ENCODE measurements at places on chromosomes 12 and 14.
A peak's percentile ranks its signal among the peaks of the same experiment; 100 is the strongest.

GRCh38 chr14:50037852-50038251 lies 78.5 kb downstream of the VCPKMT start:
- no peak for DNase-seq

DNA sequence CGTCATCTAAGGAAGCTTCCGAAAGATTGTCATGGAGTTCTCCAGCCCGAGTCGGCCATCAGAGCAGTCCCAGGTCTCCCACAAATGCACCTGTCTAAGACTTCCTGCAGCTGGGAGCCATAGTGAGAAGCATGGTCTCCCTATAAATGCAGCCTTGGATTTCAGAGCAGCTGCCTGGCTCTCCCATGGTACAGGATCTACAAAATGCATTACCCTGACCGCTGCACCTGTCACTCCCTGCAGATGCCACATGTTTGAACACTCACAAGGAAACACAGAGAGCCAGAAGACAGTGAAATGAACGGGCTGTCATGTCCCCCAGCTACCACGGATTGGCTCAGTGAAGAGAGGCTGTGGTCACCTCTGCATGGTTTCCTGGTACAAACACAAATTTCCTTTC lies 702.7 kb downstream of the MED13L start:
- DNase-seq: no peak

GRCh38 chr12:73632661-73633060 lies 905.0 kb upstream of the ATXN7L3B start:
- no peak for DNase-seq

DNA sequence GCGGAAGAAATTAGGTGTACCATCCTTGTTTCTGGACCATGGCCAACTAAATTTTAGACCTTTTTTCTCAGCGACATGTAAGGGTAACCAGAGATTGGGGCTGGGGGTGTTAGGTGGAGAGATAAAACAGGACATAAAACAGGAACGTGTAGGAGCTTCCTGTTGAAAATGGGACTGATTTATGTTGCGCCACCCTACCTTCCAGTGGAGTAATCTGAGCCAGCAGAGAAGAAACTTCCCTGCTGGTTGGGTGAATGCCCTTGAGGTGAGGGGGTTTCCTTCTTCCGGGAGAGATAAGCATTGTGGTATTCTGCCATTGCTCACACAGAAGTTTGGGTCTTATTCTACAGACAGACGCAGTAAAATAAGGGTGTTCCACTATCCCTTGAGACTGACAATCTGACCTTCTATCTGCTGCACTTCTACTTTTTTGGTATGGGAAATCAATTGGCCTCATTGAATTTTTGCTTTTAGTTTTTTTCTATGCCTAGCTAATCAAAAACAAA lies 417.6 kb downstream of the PCNX1 start:
- DNase-seq: no peak

DNA sequence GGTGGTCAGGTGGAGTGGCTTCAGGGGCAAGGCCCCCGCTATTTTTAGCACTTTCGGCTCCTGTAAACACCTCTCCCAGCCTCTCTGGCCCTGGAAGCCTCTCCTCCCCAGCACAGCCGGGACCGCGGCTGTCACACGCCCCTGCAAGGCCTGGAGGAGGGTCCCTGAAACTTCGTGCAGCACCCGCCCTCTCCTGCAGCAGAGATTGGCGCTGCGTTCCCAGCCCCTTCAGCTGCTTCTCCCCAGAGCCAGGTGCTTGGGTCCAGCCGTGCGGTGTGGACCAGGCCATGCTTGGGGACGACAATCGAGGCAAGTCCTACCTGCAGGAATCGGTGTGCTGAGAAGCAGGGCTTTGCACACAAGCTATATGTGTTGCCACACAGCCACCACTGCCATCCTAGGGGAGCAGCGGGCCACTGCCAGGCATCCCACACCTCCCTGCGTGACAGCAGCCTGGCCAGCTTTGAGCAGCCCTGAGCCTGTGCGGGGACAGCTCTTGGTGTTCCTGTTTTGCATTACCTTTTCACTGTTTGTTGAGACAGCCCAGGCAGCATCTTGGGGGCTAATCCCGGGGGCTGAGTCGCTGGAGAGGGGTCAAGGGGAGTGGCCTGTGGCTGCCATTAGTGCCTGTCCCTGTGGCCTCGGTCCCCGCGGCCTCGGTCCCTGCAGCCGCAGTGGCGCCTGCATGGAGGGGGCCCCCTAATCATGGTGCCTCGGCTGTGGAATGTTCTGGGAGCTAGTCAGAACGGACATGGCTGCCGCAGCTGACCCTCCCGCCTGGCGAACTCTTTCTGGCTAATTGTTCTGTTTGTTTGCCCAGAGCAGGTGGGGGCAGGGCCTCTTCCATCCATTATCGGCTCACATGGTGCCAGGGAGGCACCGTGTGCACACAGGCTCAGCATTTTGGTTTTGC lies 27.6 kb upstream of the TRAF3 start:
- no peak for DNase-seq

GRCh38 chr12:9634177-9634803 lies 26.6 kb upstream of the KLRB1 start:
- no peak for DNase-seq

GRCh38 chr12:121803861-121804416 lies at the start of gene SETD1B:
Gene SETD1B (plus strand): TSS chr12:121804009. CDS start chr12:121804738, 729 bp downstream.
- DNase-seq: no peak

- DNase-seq: no peak
Measured at GRCh38 chr12:84077679-84078078, 834.9 kb downstream of the SLC6A15 start.

DNA sequence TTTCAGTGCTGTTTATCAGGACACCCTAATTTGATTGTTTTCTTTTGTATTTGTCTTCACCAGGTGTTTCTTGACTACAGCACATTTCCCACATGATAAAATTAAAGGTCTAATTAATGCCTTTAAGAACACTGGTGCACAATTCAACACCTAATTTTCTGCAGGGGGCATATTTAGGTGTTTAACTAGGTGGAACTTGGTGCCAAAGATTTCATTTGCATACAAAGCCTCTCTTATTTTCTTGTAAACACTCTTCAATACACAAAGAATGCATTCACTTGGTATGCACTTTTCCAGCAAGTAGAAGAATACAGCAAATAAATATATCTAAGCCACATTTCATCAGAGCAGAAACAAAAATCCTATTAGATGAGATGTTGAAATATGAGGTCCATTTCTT lies 646.2 kb upstream of the FOXG1 start:
- no peak for DNase-seq

GRCh38 chr12:39574785-39575497 lies 44.7 kb downstream of the ABCD2 start:
- DNase-seq: no peak

GRCh38 chr12:5577741-5578140 lies 145.8 kb downstream of the NTF3 start:
- DNase-seq: no peak

DNA sequence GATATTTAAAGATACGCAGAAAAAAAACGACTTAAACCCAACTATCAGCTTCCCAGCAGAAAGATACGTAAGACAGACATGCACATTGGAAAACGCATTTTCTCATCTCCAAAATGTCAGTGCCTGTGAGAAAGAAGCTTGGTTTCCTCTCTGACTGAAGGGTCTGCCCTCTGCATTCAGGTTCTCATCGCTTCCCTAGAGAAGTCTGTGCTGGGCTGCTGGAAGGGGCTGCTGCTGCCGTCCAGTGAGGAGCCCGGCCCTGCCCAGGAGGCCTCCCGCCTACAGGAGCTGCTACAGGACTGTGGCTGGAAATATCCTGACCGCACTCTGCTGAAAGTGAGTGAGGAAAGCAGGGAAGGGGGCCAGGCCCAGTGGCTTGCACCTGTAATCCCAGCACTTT lies 4.7 kb upstream of the PFDN5 start:
- DNase-seq: no peak

- DNase-seq: no peak
Measured at GRCh38 chr14:73723797-73724661, 9.8 kb upstream of the PNMA1 start.

GRCh38 chr14:55730592-55731310 lies 150.7 kb downstream of the KTN1 start:
- no peak for DNase-seq

DNA sequence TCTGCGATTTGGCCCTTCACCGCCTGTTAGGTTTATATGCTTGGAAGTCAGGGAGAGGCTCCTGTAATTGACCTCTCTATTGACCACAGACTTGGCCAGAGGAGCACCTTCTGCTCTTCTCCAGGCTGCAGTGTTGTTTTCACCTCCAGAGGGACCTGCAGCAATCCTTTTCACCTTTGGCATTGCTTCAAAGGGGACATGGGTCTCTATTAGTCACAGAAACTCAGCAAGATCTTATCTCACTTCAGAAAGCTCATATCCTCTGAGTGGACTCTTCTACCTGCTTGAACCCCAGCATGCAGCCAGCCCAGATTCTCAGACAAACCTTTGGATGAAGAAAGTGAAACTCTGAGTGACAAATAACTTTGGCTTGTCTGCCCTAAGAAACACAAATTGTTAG lies 339.3 kb downstream of the NRXN3 start:
- DNase-seq: no peak

GRCh38 chr14:68139431-68140075 lies 320.0 kb downstream of the RAD51B start:
- no peak for DNase-seq

DNA sequence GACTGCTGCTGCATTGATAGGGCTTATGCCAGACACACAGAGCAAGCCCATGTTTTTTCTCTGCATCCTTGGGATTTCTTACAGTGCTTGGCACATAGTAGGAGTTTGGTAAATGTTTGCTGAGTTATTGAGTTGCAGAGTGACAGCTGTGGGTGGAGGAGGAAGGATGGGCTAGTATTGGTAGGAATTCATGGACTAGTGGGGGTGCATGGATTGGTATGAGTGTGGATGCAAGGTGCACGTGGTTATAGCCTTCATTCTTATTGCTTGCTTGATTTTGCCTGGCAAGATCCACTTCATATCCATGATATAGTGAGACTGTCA lies 11.4 kb downstream of the RGS6 start:
- no peak for DNase-seq

GRCh38 chr14:78005325-78005724 lies 164.8 kb upstream of the NRXN3 start:
- DNase-seq: no peak

- peak; percentile 83 for DNase-seq
Measured at GRCh38 chr12:56078931-56079722, 838 bp upstream of the ERBB3 start.

DNA sequence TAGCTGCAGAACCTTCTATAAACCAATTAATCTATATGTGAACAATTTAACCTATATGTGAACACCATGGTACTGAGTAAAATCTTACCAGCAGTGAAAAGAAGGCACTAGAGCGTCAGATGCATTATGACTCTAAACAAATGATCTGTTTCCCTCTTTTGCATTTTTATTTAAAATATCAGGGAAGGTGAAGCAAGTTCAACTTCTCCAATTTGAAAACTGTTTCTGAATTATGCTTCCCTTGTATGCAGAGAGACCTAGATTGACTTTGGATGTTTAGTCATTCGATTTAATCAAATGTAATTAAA lies 80.9 kb downstream of the DAD1 start:
- no peak for DNase-seq

DNA sequence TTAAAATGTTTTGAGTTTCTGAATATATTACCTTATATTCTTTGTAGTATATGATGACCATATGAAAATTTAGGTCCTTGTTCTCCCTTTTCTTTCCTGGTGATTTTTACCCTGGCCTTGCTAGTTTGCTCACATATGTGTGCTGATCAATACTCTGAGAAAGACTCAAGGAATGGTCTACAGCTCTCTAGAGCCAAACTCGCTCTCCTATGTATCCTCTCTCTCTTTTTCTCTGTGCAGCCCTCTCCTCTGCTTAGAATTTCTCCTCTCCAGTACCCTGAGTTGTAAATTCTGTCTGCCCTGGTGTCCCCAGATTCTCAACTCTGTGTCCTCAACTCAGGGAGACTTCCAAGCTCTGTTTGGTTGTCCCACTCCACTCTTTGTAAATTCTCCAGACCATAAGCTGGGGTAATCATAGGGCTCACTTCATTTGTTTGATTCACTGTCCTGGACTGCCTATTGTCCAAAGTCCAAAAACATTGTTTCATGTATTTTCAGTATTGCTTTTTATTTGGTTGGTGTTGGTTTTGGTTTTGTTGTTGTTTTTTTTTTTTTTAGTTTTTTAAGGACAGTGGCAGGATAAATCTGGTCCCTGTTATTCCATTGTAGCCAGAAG lies 41.0 kb downstream of the FOXA1 start:
- no peak for DNase-seq

GRCh38 chr14:32706721-32707519 lies 231.8 kb upstream of the NPAS3 start:
- DNase-seq: no peak

GRCh38 chr14:65243766-65244442 lies 141.6 kb upstream of the MAX start:
- no peak for DNase-seq

GRCh38 chr12:6775185-6776174 lies 3.2 kb downstream of the LAG3 start:
- no peak for DNase-seq

- no peak for DNase-seq
Measured at GRCh38 chr12:59268295-59268809, 327.5 kb upstream of the SLC16A7 start.

- no peak for DNase-seq
Measured at GRCh38 chr12:41794336-41794735, 350.3 kb downstream of the GXYLT1 start.

DNA sequence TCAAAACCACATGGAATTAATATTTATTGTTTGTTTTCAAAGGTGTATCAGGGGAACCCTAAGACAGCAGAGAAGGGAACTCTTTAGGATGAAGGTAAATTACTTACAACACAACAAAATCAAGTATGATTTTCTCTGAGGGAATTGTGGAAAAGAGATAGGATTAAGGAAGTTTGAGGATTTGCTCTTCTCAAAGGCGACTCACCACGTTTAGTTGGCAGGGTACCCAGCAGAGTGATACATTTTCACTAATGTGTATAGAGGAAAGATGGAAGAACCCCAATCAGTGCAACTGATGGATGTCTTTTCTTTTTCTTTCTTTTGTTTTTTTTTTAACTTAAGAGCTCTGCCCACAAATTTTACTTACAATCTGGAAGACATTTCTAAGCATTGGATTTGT lies 499.2 kb downstream of the CCER1 start:
- no peak for DNase-seq

GRCh38 chr12:68804657-68805591 lies 3.1 kb upstream of the MDM2 start:
- no peak for DNase-seq

DNA sequence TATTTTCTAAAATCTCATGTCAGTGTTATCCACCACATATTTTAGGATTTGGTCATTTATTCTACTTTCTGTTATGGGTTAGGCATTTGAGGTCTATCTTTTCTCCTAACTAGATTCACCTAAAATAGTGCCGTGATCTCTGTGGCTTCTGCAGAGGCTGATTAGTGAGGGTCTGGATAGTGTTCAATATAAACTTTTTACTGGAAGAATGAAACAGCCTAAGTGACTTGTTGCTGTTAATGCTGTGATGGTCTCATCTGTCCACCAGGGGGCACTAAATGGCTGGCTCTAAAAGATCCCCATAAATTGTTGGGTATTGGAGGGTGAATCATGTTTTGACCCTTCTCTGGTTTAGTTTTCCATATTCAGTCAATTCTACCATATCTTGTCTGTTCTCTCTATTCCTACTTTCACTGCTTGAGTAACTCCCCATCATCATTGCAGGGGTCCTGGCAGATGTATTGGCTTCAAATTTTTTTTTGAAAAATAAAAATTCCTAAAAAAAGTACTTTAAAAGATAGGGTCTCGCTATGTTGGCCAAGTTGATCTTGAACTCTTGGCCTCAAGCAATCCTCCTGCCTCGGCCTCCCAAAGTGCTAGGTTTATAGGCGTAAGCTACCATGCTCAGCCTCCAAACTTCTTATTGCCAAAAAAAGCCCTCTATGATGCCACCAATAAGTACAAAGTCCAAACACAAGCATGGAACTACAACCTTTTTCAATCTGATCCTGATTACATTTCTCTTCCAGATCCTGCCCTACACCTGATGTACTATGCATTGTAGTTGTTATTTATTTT lies 6.9 kb downstream of the PABPN1 start:
- peak; percentile 39 for DNase-seq

- DNase-seq: no peak
Measured at GRCh38 chr12:1559676-1560091, 34.7 kb downstream of the FBXL14 start.
